ENCODE measurements at places on chromosomes 11 and 22. TPM values are rescaled to one million over a fixed set of nuclear protein-coding genes. Genes with fewer than 3 reads are reported as not detected.

Gene MRGPRF
- 48.5 TPM for total RNA-seq

Gene RTN4RL2
- 0.58 TPM for total RNA-seq

Gene TEAD1
- total RNA-seq = 136 TPM

Gene UBE2L6
- 25.6 TPM for total RNA-seq

Gene POTEH
- total RNA-seq = not detected

Gene TSSK2
- not detected for total RNA-seq

All from urinary bladder (tissue), 4 donors.